ENCODE measurements at places on chromosomes 4 and X.

- DNase-seq: no peak
Measured at GRCh38 chr4:181018472-181018871, 1224.7 kb upstream of the TENM3 start.

DNA sequence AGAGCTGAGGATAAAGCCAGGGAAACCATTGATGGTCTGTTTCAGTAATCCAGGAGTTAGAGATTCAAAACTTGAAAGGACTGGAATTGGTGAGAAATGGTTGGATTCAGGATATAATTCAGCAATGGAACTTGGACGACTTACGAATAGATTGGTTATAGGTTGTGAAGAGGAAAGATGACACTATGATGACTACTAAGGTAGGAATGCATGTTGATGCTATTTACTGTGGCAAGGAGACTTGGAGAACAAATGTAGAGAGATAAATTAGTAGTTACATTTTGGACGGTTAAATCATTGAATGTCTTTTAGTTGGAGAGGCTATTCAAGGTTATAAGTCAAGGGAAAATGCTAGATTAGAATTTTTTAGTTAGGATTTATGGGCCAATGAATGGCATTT is 365.4 kb upstream of the TECRL start:
- no peak for DNase-seq

- DNase-seq: no peak
Measured at GRCh38 chrX:148658115-148658730, 157.8 kb downstream of the AFF2 start.

DNA sequence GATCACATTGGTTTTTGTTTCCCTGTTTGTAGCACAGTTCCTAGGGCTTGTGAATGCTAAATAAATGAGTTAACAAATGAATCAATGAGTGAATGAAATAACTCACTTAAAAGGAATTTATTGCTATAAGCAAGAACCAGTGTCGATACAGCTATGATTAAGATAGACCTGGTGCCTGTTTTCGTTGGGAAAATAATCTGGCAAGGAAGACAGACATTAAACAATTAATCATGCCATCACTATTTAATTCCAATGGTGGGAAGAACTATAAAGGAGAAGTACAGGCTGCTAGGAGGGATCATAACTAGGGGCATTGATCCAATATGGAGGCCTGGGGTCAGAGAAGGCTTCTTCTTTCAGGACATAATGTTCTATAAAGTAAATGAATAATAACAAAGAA is 4.5 kb upstream of the CBR4 start:
- no peak for DNase-seq

GRCh38 chr4:3875466-3875865 is 109.3 kb downstream of the ADRA2C start:
- DNase-seq: no peak

DNA sequence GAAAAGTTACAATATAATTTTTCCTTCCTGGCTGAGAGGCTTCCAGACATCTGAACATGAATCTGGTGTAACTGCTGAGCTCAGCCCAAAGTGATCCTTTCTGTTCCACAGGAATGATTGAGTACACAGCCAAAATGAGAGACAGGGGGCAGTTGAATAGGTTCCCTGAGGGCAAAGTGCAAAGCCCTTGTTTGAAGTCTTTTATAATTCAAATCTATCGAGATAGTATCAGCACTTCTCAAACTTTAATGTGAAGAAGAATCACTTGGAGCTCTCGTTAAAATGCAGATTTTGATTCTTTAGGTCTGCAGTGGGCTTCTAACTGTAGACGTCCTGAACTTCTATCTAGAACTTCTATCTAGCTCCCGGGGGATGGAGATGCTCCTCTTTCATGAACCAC is 54.4 kb upstream of the BMP2K start:
- no peak for DNase-seq

- DNase-seq: no peak
Measured at GRCh38 chr4:11507920-11508319, 79.2 kb upstream of the HS3ST1 start.
